ENCODE measurements at places on chromosomes 3 and 15.

- DNase-seq = no peak
These were observed 386.0 kb upstream of the LRRC3B start for GRCh38 chr3:26236531-26236930.

GRCh38 chr3:121488628-121489027 is 57.2 kb downstream of the POLQ start:
- no peak for DNase-seq

DNA sequence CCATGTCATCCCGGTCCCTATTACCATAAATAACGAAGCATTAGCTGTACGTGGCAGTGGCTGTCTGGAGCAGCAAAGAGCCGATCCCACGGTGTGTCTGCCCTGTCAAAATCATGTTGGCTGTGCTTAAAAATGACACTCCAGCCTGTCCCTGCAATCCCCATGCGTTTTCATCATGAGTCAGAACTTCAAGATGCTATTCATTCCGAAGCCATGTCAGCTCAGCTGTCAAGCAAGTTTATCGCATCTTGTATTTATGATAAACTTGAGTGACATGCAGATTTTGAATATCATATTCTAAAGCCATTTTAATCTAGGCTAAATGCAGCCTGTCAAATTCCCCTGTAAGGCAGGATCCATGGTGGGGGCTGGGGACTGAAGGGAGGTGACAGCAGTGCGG is 152.4 kb downstream of the TJP1 start:
- DNase-seq = no peak

GRCh38 chr3:37779289-37780152 is 82.2 kb upstream of the CTDSPL start:
- DNase-seq = peak; percentile 19

GRCh38 chr3:126501736-126502135 is 15.8 kb downstream of the UROC1 start:
- DNase-seq = no peak

DNA sequence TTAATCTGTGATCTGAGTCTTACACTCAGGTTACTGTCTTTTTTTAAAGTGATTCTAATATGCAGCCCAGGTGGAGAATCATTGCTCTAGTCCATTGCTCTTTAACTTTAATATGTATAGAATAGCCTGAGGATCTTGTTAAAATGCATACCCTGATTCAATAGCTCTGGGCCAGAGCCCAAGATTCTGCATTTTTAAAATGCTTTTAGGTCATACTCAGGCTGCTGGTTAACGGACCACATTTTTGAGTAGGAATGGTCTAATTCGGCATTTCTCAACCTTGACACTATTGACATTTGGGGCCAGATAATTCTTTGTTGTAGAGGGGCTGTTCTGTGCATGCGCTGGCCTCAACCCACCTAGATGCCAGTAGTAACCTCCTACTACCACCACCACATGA is 20.9 kb upstream of the FSTL1 start:
- no peak for DNase-seq

DNA sequence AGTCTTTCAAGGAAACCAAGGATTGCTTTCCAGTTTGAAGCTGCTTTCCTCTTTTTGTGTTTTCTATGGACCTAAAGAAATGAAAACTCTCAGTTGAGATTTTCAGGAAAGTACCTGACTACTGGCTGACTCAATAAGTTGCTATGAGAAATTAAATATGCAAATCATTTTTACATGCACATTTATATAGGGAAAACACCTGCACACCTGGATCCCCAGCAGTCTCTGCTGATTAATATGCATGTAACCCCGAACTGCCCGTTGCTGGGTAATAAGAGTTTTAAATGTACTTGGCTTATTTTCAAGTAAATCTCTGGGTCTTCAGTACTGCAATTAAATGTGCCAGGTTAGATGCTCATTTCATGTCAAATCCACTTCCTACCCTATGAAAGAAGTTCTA is 77.2 kb downstream of the KBTBD8 start:
- DNase-seq = no peak

DNA sequence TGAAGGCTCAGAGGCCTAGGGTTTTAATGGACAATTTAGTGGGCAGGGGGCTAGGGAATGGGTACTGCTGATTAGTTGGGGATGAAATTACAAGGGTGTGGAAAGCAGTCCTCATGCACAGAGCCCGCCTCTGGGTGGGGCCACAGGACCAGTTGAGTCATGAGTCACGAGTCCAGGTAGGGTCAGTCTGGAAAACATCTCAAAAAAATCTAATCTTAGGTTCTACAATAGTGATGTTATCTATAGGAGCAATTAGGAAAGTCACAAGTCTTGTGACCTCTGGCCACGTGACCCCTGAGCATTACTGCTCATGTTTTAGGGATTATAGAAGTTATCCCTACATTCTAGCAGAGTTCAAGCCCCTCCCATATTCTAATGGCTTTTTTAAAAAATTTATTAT is 18.6 kb upstream of the IREB2 start:
- DNase-seq = no peak

GRCh38 chr3:170277833-170278580 is 55.8 kb downstream of the PRKCI start:
- no peak for DNase-seq
